LHCN-M2 (cell line): ENCODE measurements at places on chromosomes 13 and 19. TPM values are rescaled to one million over a fixed set of nuclear protein-coding genes. Genes with fewer than 3 reads are reported as not detected.

DNA sequence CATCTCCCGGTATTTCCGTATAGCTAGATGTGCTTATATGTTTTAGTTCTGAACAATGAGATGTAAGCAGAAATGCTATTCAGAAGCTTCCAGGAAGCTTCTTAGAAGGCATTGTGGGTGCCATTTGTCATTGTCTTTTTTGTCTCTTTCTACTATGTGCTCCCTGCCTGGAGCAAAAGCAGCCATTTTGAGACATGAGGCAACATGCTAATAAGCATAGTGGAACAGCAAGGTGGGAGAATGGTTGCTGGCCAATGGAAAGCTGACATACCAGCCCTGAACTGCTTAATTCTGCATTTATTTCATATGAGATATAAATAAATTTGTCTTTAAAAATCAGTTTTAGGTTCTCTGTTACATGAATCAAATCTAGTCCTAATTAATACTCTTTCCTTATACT is 299.7 kb downstream of the LMO7 start:
- no peak for DNase-seq

The ERICH6B gene
- total RNA-seq: not detected in 2 replicates

GRCh38 chr13:75870397-75870903 is 234.3 kb downstream of the LMO7 start:
- DNase-seq: peak; percentile 54

The SGCG gene
- 0.32 and 0.46 TPM in 2 replicates for total RNA-seq

The ASPDH gene
- total RNA-seq: not detected in 2 replicates

DNA sequence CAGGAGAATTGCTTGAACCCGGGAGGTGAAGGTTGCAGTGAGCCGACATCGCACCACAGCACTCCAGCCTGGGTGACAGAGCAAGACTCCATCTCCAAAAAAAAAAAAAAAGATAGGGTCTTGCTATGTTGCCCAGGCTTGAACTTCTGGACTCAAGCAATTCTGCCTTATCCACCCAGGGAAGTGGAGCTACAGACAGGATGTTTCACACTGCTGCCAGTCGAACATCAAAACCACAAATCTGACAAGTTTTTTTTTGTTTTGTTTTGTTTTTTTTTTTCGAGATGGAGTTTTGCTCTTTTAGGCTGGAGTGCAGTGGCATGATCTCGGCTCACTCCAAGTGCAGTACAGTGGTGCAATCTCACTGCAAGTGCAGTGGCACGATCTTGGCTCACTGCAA is 10.8 kb downstream of the XPO4 start:
- no peak for DNase-seq

The PSG4 gene
- total RNA-seq: 0.19 and 0.98 TPM in 2 replicates

GRCh38 chr19:15264061-15264932 is 32.0 kb upstream of the EPHX3 start:
- DNase-seq: peak; percentile 69

The EDNRB gene
- total RNA-seq: 1.7 and 2.1 TPM in 2 replicates

GRCh38 chr13:110057052-110057451 is 249.9 kb downstream of the COL4A1 start:
- DNase-seq: no peak

The PEAK3 gene
- 0.19 and 0.63 TPM in 2 replicates for total RNA-seq

GRCh38 chr13:39874331-39875053 is 219.0 kb downstream of the COG6 start:
- no peak for DNase-seq

GRCh38 chr13:27117158-27117557 is 54.5 kb downstream of the USP12 start:
- DNase-seq: peak; percentile 46

The FCER2 gene
- total RNA-seq: not detected in 2 replicates

DNA sequence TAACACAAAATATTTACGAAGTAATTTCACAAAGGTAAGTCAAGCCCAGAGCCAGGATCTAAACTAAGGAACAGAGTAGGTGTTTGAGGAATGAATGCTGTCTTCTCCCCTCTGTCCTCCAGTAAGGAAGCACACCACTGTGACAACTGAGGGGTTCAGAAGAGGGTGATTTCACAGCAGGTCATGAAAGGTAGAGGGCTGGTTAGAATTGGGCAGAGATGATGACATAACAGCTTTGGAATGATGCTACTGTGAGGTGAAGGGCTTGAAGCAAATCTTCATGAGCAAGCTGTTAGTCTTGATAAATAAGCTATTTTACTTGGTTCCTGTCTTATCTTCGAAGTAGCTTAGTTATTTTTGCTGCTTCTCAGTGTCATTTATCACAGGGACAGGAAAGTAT is 498.6 kb downstream of the FGF9 start:
- no peak for DNase-seq

The B3GNT3 gene
- total RNA-seq: not detected in 2 replicates

DNA sequence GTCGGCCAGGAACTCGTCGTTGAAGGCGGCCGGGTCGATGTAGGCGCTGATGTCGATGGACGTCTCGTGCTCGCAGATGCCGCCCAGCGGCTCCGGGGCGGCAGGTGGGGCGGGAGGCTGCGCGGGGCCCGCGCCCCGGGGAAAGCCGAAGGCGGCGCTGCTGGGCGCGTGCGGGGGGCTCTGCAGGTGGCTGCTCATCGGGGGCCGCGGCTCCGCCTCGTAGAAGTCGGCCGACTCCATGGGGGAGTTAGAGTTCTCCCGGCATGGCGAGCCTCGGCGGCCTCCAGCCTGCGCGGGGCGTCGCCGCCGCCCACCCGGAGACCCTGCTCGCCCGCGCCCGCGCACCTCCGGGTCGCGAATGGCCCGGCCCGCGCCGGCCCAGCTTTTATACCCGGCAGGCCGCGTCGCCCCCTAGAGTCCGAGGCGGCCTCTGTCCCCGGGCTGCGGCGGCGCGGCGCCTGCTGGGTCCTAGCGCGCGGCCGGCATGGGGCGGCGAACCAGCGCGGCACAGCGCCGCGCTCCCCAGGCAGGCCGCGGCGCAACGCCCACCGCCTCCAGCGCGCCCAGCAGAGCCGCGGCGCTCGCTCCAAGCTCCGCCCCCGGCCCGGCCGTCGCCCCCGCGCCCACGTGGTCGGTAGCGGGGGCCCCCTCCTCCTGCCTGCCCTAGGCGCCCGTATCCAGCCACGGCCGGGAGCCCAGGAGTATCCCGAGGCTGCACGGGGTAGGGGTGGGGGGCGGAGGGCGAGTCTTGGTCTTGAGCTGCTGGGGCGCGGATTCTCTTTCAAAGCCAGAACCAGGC is at the start of gene CEBPA:
Gene CEBPA (minus strand): TSS at position 360 of the 799 bp plus-strand sequence. CDS start 120 bp downstream, at position 240.
- peak; percentile 60 for DNase-seq

DNA sequence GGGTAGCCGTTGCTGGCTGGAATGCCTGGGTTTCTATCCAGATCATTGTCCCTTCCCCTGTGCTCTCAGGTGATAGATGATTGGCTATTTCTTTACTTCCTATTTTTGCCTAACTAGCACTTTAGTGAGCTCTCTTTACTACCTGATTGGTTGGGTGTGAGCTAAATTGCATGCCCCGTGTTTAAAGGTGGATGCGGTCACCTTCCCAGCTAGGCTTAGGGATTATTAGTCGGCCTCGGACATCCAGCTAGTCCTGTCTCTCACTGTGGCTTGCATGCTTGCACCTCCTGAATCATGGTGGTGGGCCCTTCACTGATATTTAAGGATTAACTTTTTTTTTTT is 10.1 kb downstream of the TTYH1 start:
- no peak for DNase-seq

The KLF5 gene
- total RNA-seq: 9.7 and 18.6 TPM in 2 replicates

The ZNF296 gene
- not detected in 2 replicates for total RNA-seq

DNA sequence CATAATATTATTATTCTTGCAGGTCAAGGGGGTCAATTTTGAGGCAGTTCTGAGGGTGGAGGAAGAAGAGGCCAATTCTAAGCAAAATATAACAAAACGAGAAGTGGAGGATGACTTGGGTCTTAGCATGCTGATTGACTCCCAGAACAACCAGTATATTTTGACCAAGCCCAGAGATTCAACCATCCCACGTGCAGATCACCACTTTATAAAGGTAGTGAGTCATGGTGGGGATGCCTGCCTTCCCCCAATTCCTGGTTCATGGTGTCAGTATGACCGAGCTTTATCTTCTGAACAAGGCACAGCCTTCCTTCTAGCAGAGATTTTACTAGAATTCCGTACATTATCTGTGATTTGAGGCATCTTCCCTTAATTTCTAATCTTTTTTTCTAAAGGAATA is 9.4 kb upstream of the DCUN1D2 start:
- DNase-seq: peak; percentile 38

DNA sequence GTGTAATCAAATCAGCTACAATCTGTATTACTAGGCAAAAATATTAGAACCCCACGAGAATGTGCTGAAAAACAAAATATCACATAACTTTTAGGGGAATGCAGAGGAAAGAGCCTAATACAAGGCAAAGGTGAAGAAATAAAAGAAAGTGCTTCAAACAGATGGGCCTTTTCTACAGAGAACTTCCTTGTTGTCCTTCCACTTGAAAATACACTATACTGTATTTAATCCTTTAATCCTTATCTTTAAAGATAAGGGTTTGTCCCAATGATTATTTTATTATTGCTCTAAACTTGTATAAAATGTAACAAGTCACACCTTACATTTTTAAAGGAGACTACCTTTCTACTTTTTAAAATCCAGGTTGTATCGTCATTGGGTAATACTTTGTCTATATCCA is 296.5 kb downstream of the NDFIP2 start:
- DNase-seq: no peak

DNA sequence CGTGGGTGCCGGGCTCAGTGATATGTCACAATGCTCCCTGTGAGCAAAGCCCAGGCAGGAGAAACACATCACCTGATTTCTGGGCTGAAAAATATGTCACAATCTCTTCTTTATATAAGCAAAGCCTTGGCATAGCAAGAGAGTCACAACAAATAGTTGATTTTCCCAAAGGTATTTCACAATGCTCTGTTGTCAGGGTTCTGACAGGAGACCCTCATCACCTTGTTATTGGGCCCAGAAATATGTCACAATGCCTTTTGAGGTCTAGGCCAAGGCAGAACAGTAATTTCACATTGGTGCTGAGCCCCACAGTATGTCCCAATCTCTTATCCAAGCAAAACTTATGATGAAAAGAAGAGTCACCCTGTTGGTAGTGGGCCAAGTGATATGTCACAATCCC is 125.7 kb downstream of the ZNF675 start:
- no peak for DNase-seq
